Neuronal stem cell (in vitro differentiated cells): ENCODE measurements at places on chromosomes 5 and 9.
A peak's percentile ranks its signal among the peaks of the same experiment; 100 is the strongest.

- H3K27me3 ChIP-seq, result no peaks in the 10 kb centered on the region
- H3K27ac ChIP-seq, result no peak overlapping the region
- no peak overlapping the region for H3K4me3 ChIP-seq
- peaks cover 2% of the 10 kb centered on the region for H3K4me1 ChIP-seq
These were observed 480.3 kb upstream of the ADAMTS16 start for GRCh38 chr5:4659851-4660250.

GRCh38 chr5:8474569-8474930 is 605.6 kb downstream of the MTRR start:
- no peaks in the 10 kb centered on the region for H3K36me3 ChIP-seq
- H3K4me1 ChIP-seq, result no peaks in the 10 kb centered on the region
- no peaks in the 10 kb centered on the region for H3K27me3 ChIP-seq
- DNase-seq, result no peak

DNA sequence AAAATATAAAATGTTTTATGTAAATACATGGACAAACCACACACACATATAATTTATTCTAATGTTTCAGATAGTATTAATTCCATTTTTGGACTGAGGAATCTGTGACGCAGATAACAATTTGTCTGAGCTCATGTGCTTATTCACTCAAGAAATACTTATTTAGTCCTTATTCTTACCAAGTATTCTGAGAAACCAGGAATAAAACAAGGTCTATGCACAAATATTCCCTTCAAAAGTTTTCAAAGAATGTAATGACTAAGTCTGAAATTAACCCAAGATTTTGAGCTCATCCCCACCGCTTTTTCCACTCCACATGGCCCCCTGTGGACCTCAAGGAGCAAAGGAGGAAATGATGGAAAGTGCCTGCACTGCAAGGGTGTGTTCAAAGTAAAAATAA is 1022.3 kb downstream of the EFNA5 start:
- H3K4me1 ChIP-seq, result no peaks in the 10 kb centered on the region
- no peaks in the 10 kb centered on the region for H3K36me3 ChIP-seq
- no peak overlapping the region for H3K27ac ChIP-seq

- no peak overlapping the region for H3K27ac ChIP-seq
- H3K27me3 ChIP-seq, result peaks cover 41% of the 10 kb centered on the region
- no peaks in the 10 kb centered on the region for H3K4me1 ChIP-seq
- DNase-seq, result no peak
- H3K36me3 ChIP-seq, result no peaks in the 10 kb centered on the region
- peak overlapping the region; percentile 89 for H3K4me3 ChIP-seq
These were observed 470 bp upstream of the SLC22A5 start for GRCh38 chr5:132369007-132369473.

GRCh38 chr5:142743592-142744441 is 26.4 kb upstream of the ARHGAP26 start:
- H3K36me3 ChIP-seq, result no peaks in the 10 kb centered on the region
- no peak overlapping the region for H3K4me3 ChIP-seq
- no peak overlapping the region for H3K27ac ChIP-seq

- no peaks in the 10 kb centered on the region for H3K4me1 ChIP-seq
- H3K4me3 ChIP-seq, result no peak overlapping the region
- no peaks in the 10 kb centered on the region for H3K36me3 ChIP-seq
- no peak for DNase-seq
These were observed 40.8 kb downstream of the PRRC1 start for GRCh38 chr5:127558273-127558672.

GRCh38 chr9:84123648-84124406 is 143.2 kb downstream of the RMI1 start:
- DNase-seq, result no peak
- H3K4me3 ChIP-seq, result no peak overlapping the region
- no peak overlapping the region for H3K27ac ChIP-seq
- no peaks in the 10 kb centered on the region for H3K27me3 ChIP-seq

- H3K4me3 ChIP-seq, result no peak overlapping the region
- H3K36me3 ChIP-seq, result no peaks in the 10 kb centered on the region
- no peak for DNase-seq
- H3K27me3 ChIP-seq, result no peaks in the 10 kb centered on the region
- H3K4me1 ChIP-seq, result peaks cover 10% of the 10 kb centered on the region
- H3K27ac ChIP-seq, result no peak overlapping the region
These were observed 129.2 kb downstream of the HSD17B3 start for GRCh38 chr9:96172797-96173196.
